ENCODE measurements at places on chromosomes 12 and 14.

DNA sequence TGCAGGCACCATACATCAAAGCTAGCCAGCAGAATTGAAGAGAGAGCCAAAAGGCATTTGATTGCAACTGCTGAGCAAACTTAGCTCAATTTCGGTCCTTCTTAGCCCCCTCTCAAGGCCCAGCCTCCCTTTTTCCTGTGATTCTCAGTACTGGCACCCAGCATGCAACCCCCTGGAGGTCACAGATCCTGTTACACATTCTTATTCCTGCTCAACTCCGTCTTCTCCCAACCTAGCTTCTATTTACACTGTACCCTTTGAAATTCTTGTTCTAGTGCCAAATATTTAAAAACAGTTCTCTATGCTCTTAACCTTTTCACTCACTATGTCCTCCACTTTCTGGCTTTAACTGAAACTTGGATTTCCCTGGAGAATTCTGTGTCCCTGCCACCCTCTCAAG is 131.3 kb upstream of the CPSF6 start:
- no peak for DNase-seq

GRCh38 chr12:52684431-52684830 is 4.2 kb upstream of the KRT1 start:
- no peak for DNase-seq

- DNase-seq, result no peak
Measured at GRCh38 chr14:25004389-25004809, 45.5 kb downstream of the STXBP6 start.

GRCh38 chr12:133135747-133136146 is 5.3 kb downstream of the ZNF10 start:
- DNase-seq, result no peak

GRCh38 chr12:118187751-118188435 is 52.0 kb downstream of the PEBP1 start:
- DNase-seq, result no peak

DNA sequence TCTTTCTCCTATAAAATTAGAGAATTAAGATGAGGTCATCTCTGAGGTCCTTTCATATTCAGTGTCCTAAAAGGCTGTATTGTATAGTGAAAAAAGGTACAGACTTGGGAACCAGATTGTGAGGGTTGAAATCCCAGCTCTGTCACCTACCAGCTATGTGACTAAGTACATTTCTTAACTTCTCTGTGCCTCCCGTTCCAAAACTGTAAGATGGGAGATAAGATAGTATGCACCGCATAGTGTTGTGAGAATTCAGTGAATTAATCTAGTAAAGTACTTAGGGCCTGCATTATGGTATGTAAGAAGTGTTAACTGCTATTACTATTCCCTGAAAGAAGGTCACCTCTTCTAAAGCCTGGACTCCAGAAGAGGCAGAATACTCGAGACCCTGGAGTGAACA is 60.6 kb downstream of the GNG2 start:
- no peak for DNase-seq

- no peak for DNase-seq
Measured at GRCh38 chr14:69808919-69809808, 12.1 kb upstream of the SLC10A1 start.
